ENCODE measurements at places on chromosomes 5 and 9.

DNA sequence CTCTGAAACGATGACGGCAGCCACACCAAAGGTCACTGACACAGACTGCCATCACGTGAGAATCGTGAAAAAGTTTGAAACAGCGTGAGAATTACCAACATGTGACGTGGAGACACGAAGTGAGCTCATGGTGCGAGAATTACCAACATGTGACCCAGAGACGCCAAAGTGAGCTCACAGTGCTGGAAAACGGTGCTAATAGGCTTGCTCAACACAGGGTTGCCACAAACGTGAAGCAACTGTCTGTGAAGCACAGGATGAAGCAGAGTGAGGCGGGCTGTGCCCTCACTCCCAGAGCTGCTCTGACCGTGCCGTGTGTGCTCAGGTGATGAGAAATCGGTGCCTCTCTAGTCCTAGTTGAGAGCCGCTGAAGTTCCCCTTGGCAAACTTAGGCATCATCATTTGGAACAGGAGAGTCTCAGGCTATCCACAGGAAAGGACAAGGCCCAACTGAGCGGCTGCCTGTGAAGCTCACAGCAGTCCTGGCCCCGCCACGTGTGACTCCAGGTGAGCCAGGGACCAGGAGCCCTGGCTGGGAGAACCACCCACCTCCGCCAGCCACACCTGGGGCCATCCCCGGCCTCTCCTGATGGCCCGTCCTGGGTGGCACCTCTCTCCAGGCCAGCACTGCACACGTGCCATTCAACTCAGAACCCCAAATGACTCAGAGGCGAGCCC lies 29.8 kb upstream of the SLC6A3 start:
- DNase-seq: no peak

- no peak for DNase-seq
These were observed 10.0 kb upstream of the PLK2 start for GRCh38 chr5:58469896-58470295.

DNA sequence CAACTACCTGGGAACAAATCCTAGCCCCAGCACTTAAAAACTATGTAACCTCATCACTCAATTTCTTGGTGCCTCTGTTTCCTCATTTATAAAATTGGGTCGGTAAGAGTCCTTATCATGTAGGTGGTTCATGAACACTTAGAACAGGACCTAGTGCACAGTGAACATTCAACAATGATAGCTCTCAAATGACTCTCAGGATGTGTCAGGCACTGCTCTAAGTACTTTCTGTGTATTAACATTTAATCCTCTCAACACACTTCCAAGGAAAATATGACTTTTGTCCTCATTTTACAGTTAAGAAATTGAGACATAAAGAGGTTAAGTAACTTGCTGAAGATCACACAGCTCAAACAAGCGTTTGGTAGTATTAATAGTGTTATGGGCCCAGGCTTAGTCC lies 202.1 kb upstream of the KLF4 start:
- no peak for DNase-seq

DNA sequence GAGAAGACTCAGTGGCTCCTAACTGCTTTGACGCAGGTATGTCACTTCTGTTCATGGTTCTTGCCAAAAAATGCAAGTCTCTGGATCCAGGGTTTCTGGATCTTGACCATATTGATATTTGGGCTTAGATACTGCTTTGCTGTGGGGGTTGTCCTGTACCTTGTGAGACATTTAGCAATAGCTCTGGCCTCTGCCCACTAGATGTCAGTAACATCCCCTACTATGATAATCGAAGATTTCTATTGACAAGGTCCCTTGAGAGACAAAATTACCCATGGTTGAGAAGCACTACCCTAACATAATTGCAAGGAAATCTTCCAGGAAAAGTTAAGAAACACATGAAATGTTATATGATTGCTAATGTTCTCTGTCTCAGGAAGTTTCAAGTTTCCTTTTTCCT lies 285.4 kb downstream of the TMEM232 start:
- DNase-seq: peak; percentile 85

- no peak for DNase-seq
These were observed 472 bp downstream of the FBXO4 start for GRCh38 chr5:41925555-41925951.

DNA sequence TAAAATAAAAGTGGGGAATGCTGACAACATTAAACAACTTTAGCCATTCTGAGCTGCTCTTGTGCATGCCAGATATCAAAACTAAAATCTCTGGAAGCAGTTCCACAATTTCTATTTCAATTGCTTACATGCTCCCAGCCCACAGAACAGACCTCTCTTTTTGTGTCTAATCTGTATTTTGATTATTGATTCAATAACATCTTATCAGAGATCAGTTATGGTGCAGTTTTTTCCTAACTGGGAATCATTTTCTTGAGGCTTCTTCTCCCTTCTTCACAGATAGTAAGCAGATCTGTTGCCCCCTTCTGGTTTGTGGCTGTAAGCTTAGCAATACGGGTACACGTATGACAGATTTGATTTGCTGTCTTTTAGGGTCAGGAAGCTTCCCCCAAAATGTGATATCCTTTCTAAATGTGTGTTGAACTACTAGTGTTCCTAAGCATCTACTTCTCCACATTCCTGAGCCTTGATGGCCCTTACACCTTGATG lies 39.4 kb downstream of the MRPS27 start:
- DNase-seq: peak; percentile 68
